ENCODE measurements at places on chromosomes 5 and 9.

DNA sequence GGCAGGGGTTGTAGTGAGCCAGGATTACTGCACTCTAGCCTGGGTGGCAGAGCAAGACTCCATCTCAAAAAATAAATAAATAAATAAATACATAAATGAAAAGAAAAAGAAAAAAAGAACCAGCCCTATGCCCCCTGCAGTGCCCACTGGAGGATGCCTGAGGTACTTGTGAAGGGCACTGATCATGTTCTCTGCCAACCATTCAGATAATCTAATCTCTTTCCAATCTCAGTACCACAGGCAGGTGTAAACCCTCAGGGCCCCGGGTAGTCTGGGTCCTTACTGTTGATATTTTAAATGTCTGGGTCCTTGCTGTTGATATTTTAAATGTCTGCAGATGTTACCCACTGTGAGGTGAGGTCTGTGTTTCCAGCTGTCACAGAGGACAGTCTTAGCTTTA lies 321.8 kb upstream of the ADCY2 start:
- DNase-seq: no peak

GRCh38 chr5:15763754-15764153 lies 263.8 kb downstream of the FBXL7 start:
- DNase-seq: peak; percentile 82

DNA sequence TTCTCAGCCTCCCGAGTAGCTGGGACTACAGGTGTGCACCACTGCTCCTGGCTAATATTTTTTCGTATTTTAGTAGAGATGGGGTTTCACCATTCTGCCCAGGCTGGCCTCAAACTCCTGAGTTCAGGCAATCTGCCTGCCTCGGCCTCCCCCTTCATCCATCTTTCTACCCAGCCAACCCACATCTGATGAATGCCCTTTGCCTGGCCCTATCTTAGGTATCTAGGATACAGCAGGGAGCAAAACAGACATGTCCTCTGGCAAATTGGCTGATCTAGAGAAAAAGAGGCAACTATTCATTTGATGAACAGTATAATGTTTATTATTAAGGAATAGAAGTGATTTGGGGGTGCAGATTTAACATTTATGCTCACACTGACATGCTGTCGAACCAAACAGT lies 123.0 kb downstream of the TRIO start:
- no peak for DNase-seq

GRCh38 chr9:8012986-8013385 lies 213.4 kb upstream of the DMAC1 start:
- no peak for DNase-seq

DNA sequence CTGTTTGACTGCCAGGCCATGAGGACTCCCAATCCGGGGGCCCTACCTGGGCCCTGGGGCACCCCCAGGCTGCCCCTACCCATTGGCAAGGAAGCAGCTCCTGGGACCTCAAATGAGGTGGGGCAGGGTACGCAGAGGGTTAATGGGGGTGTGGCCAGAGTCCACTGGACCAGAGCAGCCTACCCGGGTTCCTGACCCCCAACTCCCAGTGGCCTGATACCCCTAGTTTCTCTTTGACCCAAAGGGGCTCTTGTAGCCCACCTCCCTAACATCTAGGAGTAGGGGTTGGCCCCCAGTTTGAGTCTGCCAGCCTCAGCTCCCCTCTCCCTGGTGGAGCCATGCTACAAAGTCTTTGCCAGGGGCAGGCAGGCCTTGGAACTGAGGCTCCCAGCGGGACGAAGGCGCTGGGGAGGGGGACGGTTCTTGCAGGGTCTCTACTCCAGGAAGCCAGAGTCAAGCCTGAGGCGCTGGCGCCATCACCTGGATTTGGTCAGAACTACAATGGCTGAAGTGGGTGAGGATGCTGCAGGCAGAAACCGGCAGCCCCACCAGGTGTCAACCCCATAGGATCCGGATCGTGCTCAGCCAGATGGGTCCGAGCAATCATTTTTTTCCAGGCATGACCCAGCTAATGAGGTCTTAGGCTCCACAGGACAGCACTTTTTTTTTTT lies 8.4 kb upstream of the CERCAM start:
- DNase-seq: peak; percentile 87

DNA sequence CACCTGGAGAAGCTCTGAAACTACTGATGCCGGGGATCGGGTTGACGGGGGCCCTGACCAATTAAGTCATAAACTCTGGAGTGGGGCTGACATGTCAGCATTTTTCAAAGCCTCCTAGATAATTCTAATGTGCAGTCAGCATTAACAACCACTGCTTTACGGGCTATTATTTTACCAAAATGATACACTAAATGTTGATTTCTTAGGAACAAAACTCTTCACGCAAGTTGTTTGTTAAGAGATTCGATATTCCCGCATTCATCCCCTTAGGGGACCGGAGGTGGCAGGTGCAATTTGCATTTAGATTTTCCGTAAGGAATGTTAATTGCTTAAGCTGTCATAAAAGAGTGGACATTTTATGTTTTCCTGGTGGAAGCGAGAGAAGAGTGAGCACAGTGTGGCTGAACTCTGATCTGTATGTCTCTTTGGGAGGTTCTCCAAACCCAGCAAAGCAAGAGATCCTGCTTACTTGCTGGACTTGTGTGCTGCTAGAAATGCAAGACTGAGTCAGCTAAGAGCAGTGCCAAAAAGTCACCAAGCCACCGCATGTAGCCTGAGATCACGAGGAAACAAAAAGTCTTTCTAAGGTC lies 77.6 kb downstream of the UGCG start:
- no peak for DNase-seq

DNA sequence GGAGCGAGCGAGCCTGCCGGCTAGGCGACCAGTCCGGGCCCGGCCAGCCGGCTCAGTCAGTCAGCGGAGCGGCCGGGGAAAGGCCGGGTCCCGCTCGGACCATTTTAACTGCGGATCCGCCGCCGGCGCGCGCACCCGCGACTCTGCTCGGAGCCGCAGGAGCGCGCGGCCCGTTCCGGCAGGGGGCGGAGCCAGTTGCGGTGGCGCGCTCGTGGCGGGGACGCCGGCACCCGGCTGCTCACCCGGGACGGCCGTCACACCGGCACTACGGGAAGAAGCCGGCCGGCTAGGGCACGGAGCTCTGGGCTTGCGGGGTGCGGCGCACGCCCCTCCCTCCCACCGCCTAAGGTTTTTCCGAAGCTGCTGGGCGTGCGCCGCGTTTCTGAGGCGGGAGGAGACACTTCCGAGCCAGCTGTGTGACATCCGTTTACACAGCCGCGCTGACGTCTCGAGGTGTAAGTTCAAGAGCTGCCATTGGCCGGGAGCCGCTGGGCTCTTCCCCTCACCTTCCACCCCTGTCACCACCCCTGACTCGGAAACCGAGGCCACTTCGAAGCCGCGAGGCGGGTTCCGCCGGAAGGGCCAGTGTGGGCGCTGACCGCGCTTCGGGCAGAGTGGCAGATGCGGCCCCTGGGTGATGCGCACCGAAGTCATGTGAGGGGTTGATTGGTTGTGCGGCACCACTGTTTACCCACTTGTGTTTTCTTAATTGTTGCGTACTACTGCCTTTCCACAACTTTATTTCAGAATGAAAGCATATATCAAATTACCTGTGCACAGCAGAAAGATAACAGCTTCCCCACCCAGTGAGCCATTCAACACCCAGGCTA lies at the start of gene FBXL17:
Gene FBXL17 (minus strand): TSS at position 145 of the 830 bp plus-strand sequence.
- peak; percentile 90 for DNase-seq

- no peak for DNase-seq
These were observed 82.6 kb downstream of the AOPEP start for GRCh38 chr9:94808926-94809700.

GRCh38 chr9:137621131-137621757 lies 2.4 kb downstream of the EHMT1 start:
- peak; percentile 20 for DNase-seq

- no peak for DNase-seq
These were observed 180.0 kb upstream of the KLF9 start for GRCh38 chr9:70594386-70594944.

DNA sequence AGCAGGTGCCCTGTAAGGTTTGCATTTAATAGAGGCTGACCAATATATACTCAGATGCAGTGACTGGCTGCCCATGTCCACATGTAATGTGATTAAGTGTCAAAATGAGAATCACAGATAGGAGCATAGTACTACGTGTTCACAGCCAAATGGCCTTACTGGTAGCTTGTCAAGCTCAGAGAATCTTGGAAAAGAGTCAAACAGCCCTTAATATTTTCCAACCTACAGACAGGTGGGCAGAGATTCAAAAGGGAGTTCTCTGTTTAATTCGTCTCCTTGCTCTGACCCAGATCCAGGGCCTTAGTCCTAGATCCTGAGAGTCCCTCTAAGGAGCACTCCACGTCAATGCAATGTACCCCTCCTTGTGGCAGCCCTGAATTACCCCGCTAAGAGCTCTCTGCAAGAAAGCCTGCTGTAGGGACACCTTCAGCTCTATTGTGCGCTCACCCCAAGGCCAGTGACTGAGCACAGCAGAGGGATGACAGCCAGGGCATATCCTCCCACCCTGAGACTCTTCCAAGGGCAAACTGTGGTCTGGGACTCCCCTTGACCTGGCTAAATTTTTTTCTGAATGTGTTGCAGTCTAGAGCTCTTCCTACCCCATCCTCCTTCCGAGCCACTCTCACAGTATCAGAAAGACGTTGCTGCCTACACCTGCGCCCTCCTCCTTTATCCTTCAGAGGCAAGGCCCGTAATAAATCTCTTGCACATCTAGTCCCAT lies 159.2 kb downstream of the SNCAIP start:
- DNase-seq: no peak

- no peak for DNase-seq
These were observed 64.3 kb downstream of the ANGPTL2 start for GRCh38 chr9:127058011-127058644.

DNA sequence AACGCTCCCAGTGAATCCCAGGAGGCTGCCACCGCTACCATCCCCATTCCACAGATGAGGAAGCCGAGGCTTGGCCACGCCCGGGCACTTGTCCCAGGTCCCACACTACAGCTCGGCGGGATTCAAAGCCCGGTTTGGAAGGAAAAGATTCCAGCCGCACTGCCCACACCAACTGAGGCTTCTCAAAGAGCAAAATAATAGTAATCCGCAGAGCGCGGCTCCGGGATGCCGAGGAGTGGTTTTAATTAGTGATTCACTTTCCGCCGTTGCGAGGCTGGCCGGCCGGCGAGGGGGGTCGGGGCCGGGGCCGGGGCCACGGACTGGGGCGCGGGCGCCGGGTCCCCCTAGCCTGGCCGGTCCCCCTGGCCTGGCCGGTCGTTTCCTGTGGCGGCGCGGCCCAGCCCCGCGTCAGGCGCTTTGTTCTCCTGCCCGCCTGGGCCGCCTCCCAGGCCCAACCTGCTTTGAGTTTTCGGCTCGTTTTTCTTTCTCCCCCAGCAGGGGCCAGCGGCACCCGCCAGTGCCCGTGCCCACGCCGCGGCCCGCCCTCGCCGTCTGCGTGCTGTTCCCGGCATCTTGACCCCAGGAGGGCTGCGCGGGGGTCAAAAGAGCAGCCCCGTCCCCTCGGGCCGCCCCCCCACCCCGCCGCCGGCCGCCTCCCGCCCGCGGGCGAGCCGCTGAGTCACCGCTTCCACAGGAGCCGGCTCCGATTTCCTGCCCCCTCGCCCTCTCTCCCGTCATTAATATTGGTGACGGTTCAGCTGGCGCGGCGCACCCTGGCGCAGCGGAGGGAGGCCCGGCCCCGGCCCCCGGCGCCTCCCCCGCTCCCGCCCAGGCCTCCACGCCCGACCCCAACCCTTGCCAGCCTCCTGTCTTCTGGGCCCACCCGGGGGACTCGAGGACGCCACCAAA lies 31.2 kb downstream of the FGF18 start:
- DNase-seq: no peak

DNA sequence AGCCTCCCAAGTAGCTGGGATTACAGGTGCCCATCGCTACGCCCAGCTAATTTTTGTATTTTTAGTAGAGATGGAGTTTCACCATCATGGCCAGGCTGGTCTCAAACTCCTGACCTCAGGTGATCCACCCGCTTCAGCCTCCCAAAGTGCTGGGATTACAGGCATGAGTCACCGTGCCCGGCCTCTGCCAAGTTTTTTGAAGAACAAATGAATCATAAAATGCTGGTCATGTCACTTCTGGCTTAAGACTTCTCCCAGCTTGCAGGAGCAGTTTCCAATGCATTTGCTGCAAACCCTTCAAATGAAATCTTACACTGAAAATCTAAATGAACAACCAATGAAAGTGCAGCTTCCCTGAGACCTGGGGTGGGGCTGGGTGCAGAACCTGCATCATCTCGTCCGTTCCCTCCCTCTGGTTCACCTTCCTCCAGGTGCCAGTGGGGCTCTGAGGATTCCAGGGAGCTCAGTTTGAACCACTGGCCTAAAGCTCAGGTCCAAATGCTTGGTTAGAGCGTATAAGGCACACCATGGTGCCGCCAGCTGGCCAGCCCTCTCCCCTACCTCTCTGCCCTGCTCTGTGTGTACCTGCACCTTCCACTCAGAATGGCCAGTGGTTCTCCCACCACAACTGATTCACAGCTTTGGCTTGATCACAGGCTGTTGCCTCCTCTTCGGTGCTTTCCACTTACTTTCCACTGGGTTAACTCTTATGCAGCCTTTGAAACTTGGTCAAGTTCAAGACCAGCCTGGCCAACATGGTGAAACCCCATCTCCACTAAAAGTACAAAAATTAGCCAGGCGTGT lies 39.8 kb upstream of the FUBP3 start:
- no peak for DNase-seq

DNA sequence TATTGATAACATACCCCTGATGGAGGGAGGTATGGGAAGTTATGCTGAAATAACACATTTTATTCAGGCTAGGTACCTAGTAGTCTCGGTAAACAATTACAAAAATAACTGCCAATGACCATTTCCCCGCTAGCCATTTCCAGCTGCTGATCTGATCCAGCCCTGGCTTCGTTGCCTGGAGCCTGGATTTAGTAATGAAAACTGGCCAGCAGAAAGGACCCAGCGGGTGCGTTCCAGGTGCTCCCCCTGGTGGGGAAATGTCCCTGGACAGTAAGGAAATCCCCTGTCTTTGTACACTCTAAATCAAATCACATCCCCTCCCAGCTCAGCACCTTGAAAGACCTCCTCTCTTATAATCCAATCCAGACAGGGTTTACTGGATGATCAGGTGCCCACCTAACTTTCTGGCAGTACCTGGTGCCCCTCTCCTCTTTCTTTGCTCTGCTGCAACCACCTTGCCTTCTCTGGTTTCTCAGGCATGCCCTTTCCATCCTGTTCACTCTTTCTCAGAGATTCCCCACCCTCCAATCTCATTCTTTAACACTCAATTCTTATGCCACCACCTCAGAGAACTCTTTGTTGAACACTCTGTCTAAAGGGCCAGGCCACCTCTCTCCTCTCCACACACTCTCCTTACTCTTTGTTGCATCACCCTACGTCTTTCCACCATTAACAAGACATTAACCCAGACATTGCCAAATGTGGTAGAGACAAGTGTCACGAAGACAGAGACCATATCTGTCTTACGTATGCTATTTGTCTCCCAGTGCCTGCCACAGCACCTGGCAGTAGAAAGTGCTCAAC lies 50.1 kb upstream of the SMAD5 start:
- peak; percentile 88 for DNase-seq

DNA sequence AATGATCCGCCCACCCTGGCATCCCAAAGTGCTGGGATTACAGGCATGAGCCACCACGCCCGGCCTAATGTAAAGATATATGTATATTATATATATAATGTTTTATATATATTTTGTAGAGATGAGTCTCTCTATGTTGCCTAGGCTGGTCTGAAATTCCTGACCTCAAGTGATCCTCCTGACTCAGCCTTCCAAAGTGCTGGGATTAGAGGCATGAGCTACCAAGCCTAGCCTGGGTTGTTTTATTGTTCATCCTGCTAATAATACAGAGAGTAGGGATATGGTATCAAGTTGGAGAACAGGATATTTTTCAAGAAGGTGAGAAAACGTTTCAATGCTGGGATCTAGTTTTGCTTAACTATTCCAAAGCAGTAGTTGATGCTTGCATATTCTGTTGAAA lies 2.9 kb downstream of the SEC24A start:
- DNase-seq: no peak

All from BE2C (cell line).